ENCODE measurements at places on chromosomes 2 and 18.

DNA sequence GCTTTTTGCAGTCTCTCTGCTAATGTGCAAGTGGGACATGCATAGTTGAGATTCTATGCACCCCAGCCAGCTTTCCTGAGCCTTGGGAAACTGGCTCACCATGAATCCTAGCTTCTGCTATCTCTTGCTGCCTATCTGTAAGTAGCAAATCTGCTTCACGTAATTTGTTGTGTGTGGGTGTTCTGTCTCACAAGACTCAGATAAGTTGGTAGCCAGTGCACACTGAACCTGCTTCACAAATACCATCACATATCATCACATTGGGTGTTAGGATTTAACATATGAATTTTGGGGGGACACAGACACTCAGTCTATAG lies 13.9 kb upstream of the VRK2 start:
- DNase-seq, result no peak

DNA sequence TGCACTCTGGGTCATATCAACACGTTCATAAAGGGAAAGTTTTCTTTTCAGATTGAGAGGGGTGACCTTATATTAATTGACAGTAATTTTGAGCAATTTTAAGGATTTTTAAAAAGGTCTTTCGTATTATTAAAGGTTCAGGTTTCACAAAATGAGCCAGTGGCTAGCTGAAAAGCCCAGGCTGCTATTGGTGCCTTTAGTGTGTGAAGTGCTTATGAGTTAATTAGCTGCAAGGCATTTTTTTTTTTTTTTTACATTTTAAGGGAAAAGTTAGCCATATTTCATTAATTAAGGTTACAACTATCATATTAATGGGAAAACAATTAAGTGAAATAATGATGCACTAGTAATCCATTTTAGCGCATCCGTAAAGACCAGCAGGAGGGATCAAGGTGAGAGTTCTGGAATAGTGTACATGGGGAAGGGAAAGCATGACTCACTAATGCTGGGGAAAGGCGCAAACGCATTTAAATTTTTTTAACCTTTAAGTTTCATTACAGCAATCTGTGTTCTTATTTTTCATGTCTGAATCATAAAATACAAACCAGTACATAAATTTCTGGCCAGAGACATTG lies 200.0 kb downstream of the ZNF407 start:
- DNase-seq, result no peak

DNA sequence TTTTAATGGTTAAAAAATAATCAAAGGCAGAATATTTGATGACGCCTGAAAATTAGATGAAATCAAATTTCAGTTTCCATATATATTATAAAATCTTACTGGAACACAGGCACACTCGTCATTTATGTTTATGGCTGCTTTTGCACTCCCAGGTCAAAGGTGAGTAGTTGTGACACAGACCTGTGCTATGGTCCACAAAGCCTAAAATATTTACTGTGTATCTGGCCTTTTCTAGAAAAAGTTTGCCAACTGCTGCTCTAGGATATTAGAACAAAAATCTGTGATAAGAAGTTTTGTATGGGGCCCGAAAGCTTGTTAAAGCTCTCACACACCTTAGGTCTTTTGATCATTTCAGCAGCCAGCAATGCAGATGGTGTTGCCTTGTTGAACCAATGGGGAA lies 104.3 kb downstream of the PKP4 start:
- DNase-seq, result no peak

DNA sequence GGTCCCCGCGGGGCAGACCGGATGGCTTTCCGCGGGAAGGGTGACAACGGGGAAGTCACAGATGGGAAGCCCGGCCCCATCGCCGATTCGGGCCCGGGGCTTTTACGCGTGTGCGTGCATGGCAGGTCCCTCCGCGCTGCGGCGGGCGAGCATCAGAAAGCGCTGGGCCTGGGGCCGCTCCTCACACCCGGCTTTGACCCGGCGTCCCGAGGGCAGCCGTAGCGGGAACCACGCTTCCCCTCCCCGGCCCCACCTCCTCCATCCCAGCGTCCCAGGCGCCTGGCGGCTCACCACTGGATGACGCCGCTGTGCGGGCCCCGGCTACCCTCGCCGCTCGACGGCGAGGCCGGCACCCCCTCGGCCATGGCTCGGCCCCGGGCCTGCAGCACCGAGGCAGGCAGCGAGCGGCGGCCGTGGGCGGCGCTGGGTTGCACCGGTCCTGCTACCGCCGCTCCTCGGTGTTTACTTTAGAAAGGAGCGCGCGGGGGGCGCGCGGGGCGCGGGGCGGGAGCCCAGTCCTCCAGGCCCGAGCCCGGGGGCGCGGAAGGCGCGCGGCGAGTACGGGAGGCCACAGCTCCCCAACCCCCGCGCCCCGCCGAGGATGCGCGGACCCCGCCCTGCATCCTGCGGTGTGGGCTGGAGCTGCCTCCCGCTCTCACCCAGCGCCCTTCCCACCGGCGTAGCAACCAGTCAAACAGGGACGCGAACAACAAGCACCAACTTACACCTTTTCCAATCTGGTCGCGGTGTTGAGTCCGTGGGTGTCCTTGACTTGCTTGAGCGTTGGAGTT lies 806 bp downstream of the RFX8 start:
- DNase-seq, result peak; percentile 65

- DNase-seq, result no peak
Measured at GRCh38 chr2:31101701-31102100, 36.5 kb downstream of the GALNT14 start.
